NCI-H187 treated with DMSO at 0.1 percent for 48 hours (cell line): ENCODE measurements at places on chromosomes 6 and 20.

- DNase-seq = no peak
Measured at GRCh38 chr6:161254464-161255253, 19.2 kb downstream of the AGPAT4 start.

- DNase-seq = no peak
Measured at GRCh38 chr6:134123666-134124208, 71.3 kb upstream of the SLC2A12 start.

DNA sequence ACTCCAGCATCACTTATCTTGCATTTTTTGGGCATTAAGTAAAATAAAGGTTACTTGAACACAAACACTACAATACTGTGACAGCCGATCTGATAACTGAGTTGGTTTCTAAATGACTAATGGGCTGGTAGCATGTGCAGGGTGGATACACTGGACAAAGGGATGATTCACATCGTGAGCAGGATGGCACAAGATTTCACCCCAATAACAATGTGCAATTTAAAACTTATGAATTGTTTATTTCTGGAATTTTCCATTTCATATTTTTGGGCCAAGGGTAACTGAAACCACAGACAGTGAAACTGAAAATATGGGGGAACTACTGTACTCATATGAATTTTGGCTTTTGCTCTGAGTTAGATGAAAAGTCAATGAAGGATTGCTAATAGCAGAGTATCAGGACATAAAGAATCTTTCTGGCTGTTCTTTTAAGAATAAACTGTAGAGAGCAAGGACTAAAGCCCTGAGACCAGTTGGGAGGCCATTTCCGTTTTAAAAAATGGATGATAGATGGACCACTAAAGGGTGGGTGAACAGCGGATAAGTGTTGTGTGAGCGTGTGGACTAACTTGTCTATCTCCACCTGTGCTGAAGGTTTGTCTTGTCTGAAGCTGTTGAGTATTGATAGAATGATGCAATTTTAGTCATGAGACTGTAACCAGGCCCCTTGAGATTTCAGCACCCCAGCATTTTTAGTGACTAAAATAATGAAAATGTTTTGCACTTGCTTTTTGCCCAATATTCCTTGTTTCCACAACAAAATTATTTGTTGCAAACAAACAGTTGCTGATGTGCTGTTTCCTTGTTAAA, 8.2 kb downstream of the SPINT3 start:
- no peak for DNase-seq

- DNase-seq = no peak
Measured at GRCh38 chr6:159002432-159003155, 2.6 kb upstream of the RSPH3 start.

DNA sequence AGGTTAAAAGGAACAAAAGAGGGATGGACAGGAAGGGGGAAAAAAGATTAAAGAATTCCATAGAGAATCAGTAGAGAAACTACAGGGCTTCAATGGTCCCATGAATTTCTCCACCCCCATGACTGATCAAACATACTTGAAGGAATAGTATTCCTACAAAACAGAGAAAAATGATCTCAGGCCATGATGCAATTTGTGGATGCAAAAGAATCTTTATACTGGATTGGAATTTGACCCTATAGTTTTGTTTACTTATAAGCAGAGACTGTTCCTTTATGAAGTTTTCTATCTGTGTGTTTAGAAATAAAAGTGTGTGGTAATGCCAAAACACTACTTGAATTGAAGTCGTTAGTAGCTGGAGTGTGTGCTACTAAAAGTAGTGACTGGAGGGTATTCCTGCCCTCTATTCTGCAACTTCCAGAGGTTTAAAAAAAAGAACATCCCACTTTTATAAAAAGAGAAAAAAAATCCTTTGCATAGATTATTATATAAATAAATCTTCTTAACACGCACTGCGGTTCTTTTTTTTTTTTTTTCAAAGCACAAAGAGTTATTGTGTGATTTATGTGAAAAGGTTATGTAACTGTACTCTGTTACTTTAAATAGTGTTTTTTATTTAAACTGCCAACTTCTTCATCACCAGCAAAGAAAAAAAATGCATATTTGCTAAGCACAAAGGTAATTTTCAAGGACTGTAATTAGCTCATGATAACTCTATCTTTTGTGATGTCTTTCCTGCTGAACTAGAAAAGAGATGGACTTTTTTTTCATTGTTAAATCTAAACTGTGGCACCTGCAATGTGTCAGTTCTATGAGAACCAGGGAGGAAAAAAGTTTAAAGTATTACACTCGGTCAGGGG, 214.5 kb upstream of the CITED2 start:
- DNase-seq = no peak

DNA sequence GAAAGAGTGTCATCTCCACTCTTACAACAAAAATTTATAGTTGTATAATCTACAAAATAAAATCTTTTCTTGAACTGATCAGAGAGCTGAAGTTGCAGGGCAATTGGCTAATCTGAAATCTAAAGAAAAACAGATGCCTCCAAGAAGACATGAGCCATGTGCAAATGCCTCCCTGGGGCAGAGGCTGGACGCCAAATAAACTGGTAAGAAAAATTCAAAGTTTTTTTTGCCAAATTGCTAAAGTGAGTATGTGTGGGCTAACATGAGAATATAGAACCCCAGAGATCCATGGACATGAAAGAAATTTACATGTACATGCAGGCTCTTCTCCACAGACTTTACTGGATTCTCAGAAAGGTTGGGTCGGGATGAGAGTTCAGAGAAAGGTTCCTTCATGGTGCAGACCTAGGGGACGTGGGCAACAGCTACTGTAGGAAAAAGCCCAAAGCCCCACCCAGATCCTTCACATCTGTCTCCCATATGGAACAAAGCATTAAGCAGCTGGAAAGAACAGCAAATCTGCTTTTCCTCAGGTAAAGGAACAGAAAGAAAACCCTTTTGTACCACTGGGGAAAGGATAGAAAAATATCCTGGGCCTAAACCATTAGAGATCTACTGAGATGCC, 90.5 kb upstream of the SIRPG start:
- no peak for DNase-seq

DNA sequence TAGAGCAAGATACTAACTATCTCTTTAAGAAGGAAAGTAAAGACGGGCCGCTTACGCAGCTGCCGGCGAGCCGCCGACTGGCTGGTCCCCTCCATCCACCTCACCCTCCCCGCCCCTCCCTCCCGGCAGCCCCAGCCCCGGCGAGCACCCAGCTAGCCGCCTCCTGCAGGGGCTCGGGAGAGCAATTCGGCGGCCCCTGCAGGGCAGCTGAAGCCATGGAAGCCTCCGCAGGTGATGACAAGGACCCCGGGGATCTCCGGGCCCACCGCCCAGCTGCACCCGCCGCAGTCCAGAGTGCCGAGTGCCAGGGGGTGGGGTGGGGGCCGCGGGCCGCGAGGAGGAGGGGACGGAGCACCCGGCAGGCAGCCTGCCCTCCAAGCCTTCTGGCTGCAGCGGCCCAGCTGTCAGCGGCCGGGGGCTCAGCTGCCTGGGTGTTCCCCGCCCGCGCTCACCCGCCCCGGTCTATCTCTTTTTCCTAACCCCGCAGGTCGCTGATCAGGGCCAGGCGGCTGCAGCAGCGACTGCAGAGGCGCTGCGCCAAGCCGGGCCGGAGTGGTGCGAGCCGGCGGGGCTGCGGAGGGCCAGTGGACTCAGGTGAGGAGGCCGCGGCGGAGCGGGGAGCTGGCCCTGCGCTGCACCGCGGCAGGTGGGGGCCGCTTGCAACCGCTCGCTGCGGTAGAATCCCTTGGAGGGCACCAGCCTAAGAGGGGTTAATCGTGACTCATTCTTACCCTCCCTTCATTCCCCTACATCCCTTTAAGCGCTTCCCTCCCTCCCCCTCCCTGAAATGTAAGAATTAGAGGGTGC, at the start of gene SNPH:
Gene SNPH (plus strand): TSS at position 128 of the 807 bp plus-strand sequence. CDS start 29,946 bp downstream, outside the sequence.
- DNase-seq = no peak

DNA sequence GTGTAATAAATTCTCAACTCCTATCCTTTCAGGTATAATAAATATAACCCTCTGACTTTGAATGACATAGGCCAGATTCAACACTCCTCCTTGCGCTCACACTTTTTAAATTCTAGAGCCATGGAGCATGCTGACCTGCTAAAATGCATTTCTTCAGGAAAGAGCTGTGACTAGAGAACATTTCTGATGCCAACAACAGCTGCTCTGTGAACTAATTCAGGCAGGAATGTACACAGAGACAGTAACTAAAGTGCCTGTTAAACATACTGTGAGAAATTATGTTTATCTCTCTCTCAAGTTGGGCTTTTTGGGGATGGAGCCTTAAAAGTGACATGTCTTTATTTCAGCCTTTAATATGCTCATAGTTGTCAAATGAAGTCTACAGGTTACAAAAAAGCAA, 8.3 kb downstream of the NHSL1 start:
- DNase-seq = no peak

GRCh38 chr20:63382551-63383300, 21.6 kb upstream of the CHRNA4 start:
- DNase-seq = no peak

DNA sequence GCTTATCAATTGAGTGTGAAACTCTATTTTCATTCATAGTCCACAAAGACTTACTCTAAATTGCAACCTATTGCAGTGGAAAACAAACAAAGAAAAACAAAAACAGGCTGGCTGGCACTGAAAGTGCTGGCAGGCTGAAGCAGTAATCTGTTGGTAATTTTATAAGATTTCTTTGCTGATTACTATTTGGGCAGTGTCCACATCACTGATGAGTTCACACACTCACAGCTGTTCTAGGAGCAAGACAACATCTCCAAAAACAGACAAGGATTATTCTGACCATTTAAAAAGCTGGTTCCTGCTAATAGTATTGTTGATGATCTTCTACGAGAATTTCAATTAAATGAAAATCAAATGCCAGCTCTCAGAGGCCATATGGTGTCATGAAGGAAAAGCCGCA, 26.9 kb downstream of the MARCKS start:
- no peak for DNase-seq

GRCh38 chr6:162154001-162154400, 573.6 kb downstream of the PRKN start:
- DNase-seq = no peak

GRCh38 chr20:54649511-54649962, 174.1 kb downstream of the DOK5 start:
- peak; percentile 42 for DNase-seq

DNA sequence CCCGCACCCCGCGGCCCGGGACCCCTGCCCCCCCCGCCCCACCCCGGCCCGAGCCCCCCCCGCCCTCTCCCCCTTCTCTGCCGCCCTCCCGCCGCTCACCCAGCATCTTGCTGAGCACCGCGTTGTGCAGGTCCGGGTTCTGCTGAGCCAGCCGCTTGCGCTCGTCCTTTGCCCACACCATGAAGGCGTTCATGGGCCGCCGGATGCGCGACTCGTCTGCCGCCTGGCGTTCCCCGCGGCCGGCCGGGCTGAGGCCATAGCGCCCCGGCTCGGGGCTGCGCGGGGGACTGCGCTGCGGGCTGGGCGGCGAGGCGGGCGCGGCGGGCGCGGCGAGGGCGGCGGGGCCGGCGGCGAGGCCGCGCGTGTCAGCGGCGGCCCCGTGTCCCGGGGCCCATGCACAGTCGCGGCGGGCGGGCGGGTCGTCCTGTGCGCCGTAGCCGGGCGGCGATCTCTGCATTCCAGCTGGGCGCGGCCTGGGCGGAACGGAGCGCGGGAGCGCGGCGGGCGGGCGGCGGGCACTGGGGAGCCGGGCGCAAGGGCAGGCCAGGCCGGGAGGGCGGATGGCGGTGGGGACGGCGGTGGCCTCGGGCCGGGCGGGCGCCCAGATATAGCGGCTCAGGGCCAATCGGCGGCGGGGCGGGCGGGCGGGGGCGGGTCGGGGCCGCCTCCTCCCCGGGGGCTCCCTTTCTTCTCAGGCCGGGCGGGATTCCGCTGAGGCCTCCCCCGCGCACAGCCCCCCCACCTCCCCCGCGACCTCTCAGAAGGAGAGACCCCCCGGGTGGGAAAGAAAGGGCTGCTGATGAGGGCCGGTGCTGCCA, at the start of gene SOX18:
Gene SOX18 (minus strand): TSS at position 580 of the 818 bp plus-strand sequence. CDS start 123 bp downstream, at position 457.
- no peak for DNase-seq

DNA sequence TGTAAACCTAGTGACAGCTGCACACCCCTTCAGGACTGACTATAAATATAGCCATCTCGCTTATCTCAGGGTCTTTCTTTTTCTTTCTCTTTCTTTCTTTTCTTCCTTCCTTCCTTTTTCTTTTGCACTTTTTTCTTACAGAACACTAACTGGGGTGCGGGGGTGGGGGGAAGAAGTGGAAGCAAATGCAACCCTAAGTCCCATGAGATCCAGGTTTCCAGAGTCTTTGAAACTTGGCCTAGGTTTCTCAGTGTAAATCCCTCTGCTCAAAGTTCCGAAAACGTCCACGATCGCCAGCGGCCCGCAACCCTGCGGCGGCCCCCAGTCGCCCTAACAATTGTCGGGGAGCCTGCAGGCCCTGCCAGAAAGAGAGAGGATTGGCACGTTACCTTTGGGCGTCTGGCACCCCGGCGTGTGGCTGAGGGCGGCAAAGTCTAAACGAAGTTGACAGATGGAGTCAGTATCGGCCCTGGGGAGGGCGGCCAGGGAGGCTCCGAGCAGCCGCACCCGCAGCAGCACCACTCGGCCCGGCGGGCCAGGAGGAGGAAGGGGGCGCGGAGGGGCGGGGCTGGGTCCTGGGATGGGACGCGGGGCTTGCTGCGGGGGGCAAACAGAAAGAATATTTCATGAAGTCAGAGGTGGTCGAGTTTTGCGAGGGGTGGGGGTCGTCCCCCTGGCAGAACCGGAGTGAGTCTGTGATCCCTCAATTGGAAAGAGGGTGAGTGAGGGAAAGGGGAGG, 577 bp upstream of the FOXF2 start:
- no peak for DNase-seq

DNA sequence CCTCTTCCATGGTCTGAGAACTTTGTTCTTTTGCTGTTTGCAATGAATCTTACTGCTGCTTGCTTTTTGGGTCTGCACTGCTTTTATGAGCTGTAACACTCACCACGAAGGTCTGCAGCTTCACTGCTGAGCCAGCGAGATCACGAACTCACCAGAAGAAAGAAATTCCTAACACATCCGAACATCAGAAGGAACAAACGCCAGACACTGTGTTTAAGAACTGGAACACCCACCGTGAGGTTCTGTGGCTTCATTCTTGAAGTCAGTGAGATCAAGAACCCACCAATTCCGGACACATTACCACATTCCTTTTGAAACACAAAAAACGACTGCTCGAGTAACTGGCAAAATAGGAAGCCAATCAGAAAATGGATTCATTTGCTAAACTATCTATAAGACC, 471.8 kb downstream of the TFAP2A start:
- no peak for DNase-seq

- no peak for DNase-seq
Measured at GRCh38 chr6:135527116-135527959, 29.8 kb upstream of the AHI1 start.

- no peak for DNase-seq
Measured at GRCh38 chr6:7292596-7293255, 20.3 kb downstream of the SSR1 start.

GRCh38 chr6:107539409-107539808, 49.5 kb downstream of the SOBP start:
- DNase-seq = no peak
